ENCODE measurements at places on chromosomes 13 and 19. TPM values are rescaled to one million over a fixed set of nuclear protein-coding genes. Genes with fewer than 3 reads are reported as not detected.

DNA sequence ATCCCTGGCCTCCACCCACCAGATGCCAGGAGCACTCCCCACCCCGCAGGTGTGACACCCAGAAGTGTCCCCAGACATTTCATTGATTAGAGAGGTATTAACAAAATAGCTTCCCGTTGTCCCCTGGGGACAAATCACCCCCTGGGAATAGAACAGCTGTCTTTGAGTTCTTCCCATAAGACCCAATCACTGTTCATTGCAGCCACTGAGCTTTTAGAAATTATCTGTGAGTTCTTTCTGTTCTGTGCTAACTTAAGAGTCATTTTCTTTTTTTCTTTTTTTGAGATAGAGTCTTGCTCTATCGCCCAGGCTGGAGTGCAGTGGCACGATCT lies 32.8 kb downstream of the MYO9B start:
- no peak for DNase-seq

DNA sequence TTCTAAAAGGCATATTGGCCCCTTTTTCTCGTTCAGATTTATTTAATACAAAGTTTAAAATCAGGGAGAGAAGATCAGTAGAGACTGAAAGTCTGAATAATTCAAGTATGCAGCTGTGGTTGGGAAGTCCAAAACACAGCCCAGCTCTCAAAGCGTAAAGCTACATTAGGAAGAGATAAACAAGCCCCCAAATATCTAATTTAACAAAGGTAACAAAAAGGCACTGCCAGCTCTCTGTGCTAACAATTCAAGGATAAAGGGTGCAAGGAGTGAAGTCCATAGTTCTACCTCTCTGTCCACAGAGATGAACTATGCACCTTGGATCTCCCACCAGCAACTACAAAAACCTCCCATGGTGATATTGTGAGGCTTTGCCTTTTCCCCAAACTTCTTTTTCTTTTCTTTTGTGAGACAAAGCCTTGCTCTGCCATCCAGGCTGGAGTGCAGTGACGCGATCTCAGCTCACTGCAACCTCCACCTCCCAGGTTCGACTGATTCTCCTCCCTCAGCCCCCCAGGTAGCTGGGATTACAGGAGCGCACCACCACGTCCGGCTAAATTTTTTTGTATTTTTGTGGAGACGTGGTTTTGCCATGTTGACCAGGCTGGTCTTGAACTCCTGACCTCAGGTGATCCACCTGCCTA lies 104.4 kb downstream of the LHFPL6 start:
- no peak for DNase-seq

GRCh38 chr13:25840261-25840660 lies 211.6 kb downstream of the SHISA2 start:
- DNase-seq, result no peak

GRCh38 chr19:46373491-46374359 lies 26.8 kb downstream of the PPP5C start:
- DNase-seq, result peak; percentile 84

- no peak for DNase-seq
These were observed 101.0 kb downstream of the SLITRK6 start for GRCh38 chr13:85698256-85698655.

SMIM17 gene
- polyA plus RNA-seq, result 0.14 TPM

Measured in heart right ventricle (tissue), 16 donors.